ELF-1 (cell line): ENCODE measurements at places on chromosomes 3 and 15.

GRCh38 chr3:30471066-30471465, 135.3 kb upstream of the TGFBR2 start:
- no peak for DNase-seq

GRCh38 chr3:123871946-123872345, 12.2 kb downstream of the MYLK start:
- DNase-seq = no peak

GRCh38 chr3:71127052-71127831, 456.3 kb downstream of the FOXP1 start:
- DNase-seq = no peak

DNA sequence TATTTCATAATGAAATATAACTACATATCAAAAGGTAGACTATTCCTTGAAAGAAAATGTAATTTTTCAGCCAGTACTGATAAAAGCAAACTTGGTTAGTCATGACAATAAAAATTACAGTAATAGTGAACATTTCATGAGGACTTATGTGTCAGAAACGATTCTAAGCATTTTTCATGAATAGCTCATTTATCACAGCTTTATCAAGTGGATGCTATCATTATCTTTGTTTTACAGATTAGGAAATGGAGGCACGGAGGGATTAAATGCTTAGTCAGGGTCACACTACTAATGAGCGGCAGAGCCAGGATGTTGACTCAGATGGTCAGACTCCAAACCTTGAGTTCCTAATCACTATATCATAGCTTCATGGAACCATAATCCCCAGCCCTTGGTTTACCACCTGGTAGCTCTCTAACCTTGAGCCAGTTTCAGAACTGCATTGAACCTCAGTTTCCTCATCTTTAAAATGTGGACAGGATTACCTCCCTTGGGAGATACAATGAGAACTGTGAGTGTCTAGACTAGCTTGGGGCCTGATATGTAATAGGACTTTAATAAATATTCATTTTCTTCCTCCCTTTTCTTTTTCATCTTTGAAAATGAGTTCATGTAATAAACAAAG, 85.4 kb downstream of the TNIK start:
- no peak for DNase-seq

- DNase-seq = no peak
Observed at GRCh38 chr3:155411500-155412223, 118.2 kb upstream of the STRIT1 start.
